ENCODE measurements at places on chromosomes 11 and 22.

DNA sequence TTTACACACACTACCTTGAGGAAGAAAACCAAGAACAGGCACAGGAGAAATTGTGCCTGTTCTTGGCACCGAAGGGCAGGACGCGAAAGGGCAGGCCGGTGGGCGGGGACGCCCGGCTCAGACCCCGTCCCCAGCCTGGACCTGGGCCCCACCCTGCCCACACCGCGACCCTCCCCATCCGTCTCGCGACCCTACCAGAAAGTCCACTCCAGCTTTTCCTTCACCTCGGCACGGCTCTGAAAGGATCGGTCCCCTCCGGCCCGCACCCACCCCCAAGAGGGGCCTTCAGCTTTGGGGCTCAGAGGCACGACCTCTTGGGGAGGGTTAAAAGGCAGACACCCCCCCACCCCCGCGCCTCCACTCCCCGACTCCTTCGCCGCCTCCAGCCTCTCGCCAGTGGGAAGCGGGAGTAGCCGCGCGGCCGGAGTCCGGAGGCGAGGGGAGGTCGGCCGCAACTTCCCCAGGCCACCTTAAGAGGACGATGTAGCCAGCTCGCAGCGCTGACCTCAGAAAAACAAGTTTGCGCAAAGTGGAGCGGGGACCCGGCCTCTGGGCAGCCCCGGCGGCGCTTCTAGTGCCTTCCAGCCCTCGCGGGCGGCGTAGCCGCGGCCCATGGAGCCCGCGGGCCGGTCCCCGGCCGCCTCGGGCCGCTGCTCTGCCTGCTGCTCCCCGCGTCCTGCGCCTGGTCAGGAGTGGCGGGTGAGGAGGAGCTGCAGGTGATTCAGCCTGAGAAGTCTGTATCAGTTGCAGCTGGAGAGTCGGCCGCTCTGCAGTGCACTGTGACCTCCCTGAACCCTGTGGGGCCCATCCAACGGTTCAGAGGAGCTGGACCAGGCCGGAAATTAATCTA is 4.4 kb downstream of the SEC14L6 start:
- DNase-seq = no peak

- DNase-seq = no peak
Measured at GRCh38 chr11:130179396-130180306, 20.1 kb downstream of the ST14 start.

DNA sequence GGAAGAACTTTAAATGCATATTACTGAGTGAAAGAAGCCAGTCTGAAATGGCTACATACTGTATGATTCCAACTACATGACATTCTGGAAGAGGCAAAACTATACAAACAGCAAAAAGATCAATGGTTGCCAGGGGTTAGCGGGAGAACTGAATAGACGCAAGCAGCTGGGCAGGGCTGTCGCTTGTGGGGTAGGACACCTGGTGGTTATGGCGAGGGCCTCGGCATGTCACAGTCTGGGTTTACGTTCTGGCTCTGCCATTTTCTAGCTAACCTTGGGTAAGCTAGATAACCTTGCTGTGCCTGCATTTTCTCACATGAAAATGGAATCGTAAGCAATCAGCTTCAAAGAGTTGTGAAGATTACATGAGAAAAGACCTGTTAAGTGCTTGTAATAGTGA is 55.2 kb upstream of the SYT13 start:
- peak; percentile 52 for DNase-seq

DNA sequence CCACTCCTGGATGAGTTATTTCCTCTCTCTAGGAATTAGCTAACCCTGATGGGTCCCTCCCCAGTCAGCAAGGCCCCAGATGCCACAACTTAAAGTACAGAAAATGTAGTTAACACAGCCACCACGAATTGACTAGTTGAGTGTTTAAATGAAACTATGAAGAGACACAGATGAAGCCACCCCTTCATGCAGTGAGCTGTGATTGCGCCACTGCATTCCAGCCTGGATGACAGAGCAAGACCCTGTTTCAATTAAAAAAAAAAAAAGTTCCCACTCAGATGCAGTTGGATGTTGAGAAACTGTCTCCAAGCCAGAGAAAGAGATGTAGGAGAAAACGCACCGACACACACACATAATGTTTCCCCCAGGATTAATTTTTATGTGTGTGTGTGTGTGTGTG is 53.3 kb downstream of the SCN3B start:
- no peak for DNase-seq

DNA sequence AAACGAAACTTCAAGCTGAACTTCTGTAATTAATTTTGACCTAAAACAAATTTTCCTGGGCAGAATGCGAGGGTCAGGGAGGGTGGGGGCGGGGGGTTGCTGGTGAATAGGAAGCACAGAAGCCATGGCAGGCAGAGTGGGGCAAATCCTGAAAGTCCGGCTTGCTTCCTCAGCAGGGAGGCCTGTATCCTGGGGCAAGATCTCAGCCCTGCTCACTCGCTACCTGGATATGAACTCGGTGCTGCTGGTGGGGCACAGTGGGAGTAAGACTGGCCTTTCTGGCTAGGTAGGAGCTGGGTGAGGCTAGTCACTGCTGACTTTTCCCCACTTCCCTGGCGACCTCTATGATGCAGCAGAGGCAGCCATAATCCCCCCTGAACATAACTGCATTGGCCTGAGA is 168.9 kb upstream of the CHORDC1 start:
- DNase-seq = no peak

DNA sequence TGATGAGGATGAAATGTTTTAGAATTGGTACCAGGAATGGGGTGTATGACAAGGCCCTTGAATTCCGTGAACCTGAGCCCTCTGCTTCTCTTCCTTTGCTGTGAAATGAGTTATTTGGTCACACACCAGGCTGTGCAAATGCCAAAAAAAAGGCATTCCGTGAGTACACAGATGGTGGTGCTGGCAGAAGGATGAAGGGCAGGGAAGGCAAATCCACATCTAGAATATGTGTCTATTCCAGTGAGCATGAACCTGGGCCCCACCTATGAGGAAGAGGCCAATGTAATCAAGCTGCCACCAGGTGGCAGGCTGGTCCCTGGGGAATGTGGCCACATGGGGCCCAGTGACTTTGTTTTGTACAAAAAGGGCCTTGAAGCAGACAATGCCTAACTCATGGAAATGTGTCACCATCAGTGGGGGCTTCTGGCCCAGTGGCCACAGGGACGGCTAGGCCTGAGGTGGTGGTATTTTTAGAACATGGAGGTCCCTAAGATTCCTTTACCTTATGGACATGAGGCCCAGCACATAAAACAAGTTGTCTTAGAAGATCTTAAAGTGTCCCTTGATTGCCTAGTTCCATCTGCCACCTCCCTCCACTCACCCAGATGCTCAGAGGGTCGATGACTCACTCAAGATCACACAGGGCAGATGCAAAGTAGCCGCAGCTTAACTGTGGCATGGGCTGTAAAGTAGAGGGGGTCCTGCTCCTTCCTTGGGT is 3.9 kb upstream of the RNF215 start:
- DNase-seq = peak; percentile 10

DNA sequence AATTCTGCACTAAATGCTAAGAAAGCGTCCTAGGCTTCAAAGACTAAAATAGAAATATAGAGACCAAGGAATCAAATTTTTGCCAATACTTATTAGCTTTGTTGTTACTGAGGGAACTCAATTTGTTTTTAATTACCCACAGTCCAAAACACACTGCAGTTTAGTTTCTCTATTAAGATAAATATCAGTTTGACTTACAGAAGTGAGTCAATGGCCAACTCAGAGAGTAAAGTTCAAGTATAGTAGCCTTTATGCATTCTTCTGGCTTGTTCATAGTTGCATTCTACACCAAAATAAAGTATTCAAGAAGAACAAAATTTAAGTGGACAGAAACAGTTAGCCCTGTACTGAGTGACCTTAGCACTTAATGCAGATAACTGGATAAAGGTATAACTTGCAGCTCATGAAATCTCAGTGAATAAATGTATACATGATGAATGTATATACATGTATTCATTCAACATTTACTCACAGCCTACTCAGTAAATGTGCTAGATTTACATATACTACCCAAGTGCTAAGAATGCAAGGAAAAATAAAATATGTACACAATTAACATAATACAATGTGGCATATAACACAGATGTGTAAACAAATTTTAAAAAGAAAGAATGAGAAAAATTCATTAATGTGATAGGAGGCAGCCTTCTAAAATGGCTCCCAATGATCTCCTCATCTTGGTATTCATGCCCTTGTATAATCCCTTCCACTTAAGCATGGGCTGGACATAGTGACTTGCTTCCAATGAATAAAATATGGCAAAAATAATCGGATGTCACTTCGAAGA is 9.7 kb upstream of the RNF141 start:
- DNase-seq = no peak

DNA sequence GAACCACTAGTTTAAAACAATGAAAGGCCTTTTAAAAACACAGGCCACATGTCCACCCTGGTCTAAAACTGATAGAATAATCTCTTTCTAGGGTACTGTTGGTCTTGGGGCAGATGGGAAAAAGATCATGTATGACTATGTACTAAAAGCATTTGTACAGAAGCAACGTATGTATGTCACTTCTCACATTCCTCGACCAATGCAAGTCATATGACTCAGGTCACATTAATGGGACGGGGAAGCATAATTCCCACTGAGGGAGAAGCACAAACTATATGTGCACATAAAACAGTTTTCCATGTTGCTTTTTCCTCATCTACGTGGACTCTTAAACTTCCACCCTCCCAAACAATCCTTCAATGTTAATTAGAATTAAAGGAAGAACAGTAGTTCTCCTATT is 32.2 kb upstream of the GAB2 start:
- DNase-seq = no peak

GRCh38 chr11:18243783-18244362 is 4.6 kb downstream of the SAA2 start:
- peak; percentile 35 for DNase-seq

DNA sequence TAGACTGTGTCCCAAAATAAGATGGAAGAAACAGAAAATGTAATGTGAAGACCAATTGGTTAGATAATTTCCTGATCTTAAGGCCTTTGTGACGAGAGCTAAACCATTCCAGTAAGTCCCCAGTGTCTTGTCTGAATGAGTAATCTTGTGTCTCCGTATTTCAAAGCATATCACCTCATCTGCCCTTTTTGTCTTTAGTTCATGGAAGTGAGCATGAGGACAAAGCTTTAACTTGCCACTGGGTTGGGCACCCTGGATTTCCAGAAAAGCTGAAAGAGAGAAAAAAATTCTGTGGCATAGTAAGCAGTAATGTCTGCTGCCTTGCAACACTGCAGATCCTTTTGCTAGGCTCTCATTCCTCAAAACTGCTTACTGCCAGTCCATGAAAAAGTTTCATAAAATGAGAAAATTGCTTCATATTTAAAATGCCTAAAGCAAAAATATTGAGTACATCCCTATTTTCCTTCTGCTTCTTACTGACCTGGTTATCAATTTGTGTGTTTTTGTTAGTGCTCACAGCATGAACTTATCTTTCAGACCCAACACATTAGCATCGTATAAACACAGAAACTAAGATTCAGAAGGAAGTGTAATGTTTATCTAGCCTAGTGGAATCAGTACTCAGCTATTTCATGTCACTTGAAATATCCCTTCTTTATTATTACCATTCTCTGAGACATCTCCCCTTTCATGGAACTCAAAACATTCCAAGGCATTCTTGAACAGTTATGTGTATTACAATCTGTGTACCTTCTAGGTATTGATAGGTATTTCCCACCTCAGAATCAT is 5.3 kb downstream of the CASP12 start:
- DNase-seq = no peak

DNA sequence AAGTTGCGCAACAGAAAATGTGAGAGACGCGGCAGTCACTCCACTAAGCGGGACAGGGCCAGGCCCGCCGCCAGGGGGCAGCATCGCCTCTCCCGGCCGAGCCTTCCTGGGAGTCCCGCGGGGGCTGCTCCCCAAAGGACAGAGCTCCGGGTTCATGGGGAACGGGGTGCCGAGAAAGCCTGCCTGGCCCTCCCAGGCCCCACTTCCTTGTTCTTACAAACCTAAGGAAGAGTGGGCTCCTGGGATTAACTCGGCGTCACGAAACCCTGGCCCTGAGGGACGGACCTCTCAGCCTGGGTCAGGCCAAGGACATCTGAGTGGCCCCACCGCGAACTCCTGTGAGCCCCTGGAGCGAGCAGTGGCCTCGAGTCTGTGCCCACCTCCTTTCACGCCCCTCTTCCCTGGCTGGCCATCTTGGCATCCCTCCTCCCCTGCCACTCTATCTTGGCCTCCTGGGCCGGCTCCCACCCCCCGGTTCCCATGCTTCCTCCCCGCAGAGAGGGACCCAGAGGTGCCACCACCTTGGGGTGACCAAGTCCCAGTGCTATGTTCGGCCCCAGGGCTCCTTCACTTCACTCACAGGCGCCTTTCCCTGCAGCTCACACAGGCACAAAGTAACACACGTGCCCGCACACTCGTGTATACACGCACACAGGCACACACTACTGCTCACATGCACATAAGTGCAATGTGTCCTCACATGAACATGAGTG is 99.9 kb upstream of the FGF3 start:
- DNase-seq = no peak
